ENCODE measurements at places on chromosomes 7 and 10. TPM values are rescaled to one million over a fixed set of nuclear protein-coding genes. Genes with fewer than 3 reads are reported as not detected.

HOXA13 gene
- polyA plus RNA-seq = not detected

ZP3 gene
- polyA plus RNA-seq = 3.2 TPM

GRCh38 chr10:113907166-113907565, 52.7 kb downstream of the NHLRC2 start:
- DNase-seq = no peak

- no peak for DNase-seq
Measured at GRCh38 chr10:72069751-72070526, 18.4 kb downstream of the SPOCK2 start.

DNA sequence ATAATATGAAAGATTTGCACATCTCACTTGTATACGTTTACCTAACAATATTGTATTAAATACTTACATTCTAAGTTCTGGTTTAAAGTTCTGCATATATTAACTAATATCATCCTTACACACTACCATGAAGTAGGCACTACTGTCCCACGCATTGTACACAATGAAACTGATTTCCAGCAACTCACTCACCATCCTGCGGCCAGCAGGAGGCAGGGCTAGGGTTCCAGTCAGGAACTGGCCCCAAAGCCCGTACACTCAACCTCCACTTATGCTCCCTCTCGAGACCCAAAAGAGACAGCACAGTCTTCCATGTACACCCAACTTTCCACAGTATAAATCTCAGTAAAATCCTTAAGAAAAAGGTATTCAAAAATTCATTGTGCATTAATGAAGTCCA, 41.4 kb downstream of the GRID1 start:
- DNase-seq = no peak

DNA sequence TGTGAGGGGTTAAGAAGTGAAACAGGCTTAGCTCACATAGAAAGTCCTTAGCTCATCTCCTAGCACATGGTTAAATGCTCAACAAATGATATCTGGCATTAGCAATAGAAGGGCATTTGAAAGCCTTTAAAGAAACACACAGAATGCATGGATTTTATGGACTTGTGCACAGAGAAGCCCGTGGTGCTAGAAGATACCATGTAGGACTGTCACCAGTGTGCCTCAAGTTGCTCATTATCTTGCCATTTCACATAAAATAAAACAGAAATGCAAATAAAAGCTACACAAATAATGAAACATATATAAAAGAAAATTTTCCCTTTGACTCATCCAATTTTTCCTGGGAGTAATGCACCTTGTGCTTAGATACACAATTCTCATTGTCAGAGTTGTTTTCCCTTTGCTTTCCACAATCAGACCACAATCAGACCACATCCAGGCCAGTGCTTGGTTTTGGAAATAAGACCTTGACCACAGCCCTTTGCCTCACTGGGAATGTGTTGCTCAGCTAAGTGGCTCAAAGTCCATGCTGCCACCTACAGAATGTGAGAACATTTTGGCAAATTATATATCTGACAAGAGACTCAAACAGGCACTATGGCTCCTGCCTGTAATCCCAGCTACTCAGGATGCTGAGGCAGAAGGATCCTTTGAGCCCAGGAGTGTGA, 9.5 kb upstream of the WDR11 start:
- DNase-seq = no peak

GRCh38 chr10:44240584-44241205, 144.2 kb downstream of the CXCL12 start:
- no peak for DNase-seq

DNA sequence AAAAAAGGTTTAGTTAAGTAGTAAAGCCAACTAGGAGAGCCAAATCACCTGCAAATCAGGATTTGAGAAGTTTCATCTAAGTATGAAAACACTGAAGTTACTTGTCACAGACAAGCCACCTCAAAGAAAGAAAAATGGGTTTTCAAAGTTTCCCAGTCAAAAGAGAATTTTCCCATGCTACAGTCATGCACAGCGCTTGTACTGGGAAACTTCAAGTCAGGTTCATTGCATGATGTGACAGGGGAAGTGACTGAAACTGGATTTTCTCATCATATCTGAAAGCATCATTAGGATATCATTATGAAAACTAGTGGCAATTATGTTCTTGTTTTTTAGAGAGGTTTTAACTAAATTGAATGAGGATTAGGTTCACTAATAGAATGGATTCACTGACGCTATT, 167.0 kb downstream of the SGMS1 start:
- no peak for DNase-seq

DNA sequence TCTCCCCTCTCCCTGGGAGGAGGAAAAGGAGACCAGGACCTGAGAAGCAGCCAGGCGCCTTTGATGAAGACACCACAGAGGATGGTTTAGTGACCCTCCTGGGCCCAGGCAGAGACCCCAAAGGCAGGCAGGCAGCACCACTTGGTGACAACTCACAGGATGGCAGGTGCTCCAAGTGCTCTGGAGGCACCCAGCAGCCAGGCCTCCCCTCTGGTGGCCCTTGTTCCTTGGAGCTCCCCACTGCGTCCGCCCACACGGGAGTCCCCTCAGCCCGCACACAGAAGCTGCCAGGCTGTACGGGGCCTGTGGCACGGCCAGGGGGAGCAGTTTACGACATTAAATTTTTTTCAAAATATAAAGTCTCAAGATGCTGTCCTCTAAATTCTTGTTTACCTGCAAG, 607.1 kb upstream of the FOXK1 start:
- DNase-seq = no peak

GRCh38 chr10:69397972-69398371, 18.7 kb downstream of the TACR2 start:
- DNase-seq = no peak

IRF5 gene
- polyA plus RNA-seq = 7.2 TPM

SPDYE1 gene
- 0.80 TPM for polyA plus RNA-seq

TSPAN13 gene
- polyA plus RNA-seq = 16.4 TPM

WIPF3 gene
- 4.5 TPM for polyA plus RNA-seq

DNA sequence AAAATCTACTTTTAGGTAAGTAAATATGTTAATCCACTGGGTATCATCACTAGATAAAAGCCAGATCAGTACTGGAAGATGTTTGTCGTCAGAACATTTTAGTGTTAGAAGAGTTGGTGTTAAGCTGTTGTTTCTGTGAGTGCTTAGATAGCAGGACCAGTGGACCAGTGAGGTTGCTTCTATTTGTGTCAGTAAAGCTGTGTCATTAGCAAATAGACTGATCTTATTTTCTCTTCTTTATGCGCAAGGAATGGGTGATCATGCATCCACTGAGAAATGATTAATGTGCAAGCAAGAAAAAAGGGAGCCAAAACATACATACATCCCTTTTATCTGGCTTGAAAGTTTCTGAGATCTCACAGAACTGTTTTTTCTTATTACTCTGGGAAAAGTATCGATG, 42.6 kb downstream of the EXOC4 start:
- no peak for DNase-seq

DNA sequence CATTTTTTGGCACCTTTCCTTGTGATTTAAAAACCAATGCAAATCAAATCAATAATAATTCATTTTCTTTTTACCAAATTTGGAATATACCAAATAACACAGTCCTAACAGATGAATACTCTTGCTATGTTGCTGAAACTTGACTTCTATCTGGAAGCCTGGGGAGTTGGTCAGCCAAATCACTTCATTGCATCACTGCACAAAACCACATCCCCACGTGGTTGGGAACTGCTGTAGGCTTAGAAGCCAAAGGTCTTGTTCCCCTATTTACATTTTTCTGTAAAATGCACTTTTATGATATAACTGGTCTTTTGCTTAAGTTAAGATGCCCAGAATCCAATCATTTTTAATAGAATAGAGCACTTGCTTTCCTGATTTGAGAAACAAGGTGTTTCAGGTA, 15.2 kb downstream of the GPR85 start:
- no peak for DNase-seq

- DNase-seq = no peak
Measured at GRCh38 chr10:79984851-79985250, 35.9 kb upstream of the SFTPD start.

RBM20 gene
- 4.0 TPM for polyA plus RNA-seq

DNA sequence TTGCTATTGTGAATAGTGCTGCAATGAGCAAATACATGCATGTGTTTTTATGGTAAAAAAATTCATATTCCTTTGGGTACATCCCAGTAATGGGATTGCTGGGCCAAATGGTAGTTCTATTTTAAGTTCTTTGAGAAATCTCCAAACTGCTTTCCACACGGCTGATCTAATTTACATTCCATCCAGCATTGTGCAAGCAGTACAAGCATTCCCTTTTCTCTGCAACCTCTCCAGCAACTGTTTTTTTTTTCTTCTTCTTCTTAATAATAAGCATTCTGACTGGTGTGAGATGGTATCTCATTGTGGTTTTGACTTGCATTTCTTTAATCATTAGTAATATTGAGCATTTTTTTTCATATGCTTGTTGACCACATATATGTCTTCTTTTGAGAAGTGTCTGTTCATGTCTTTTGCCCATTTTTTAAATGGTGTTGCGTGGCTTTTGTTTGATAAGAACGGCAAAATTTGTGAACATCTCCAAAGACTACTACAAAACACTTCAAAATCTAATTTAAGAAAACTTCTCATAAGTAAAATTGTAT, 136.1 kb upstream of the MYO3A start:
- no peak for DNase-seq

GRCh38 chr10:88392222-88392621, 190.9 kb downstream of the RNLS start:
- DNase-seq = no peak

DNA sequence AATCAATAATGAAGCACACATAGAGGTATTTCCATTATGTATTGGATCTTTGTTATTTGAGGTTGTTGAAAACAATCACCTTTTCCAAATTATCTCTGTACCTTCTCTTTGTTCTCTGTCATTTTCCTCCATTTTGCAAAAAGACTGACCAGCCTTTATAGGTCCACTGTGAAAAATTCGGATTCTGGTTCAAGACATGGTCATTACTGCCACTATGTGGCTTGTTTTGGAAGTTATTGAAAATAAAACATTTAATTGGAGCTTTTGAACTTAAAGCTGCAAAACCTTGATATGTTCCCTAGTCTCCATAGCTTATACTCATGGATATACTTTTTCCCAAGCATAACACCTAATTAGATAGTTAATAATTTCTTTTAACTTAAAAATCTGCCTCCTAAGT, 1094.4 kb downstream of the NRG3 start:
- no peak for DNase-seq

Measured in left renal pelvis (tissue), 4 donors.